ENCODE measurements at places on chromosomes 12 and 14. TPM values are rescaled to one million over a fixed set of nuclear protein-coding genes. Genes with fewer than 3 reads are reported as not detected.

Gene KRT75
- polyA plus RNA-seq = not detected

Gene PHLDA1
- polyA plus RNA-seq = 0.08 TPM

Gene RIN3
- polyA plus RNA-seq = 29.4 TPM

Gene NUDT4
- 99.0 TPM for polyA plus RNA-seq

Gene TMTC1
- not detected for polyA plus RNA-seq

Gene KDM2B
- polyA plus RNA-seq = 49.0 TPM

Gene CCDC175
- polyA plus RNA-seq = not detected
